ENCODE measurements at places on chromosomes 2 and 18.

- DNase-seq, result no peak
Observed at GRCh38 chr2:209324281-209324680, 99.6 kb upstream of the MAP2 start.

DNA sequence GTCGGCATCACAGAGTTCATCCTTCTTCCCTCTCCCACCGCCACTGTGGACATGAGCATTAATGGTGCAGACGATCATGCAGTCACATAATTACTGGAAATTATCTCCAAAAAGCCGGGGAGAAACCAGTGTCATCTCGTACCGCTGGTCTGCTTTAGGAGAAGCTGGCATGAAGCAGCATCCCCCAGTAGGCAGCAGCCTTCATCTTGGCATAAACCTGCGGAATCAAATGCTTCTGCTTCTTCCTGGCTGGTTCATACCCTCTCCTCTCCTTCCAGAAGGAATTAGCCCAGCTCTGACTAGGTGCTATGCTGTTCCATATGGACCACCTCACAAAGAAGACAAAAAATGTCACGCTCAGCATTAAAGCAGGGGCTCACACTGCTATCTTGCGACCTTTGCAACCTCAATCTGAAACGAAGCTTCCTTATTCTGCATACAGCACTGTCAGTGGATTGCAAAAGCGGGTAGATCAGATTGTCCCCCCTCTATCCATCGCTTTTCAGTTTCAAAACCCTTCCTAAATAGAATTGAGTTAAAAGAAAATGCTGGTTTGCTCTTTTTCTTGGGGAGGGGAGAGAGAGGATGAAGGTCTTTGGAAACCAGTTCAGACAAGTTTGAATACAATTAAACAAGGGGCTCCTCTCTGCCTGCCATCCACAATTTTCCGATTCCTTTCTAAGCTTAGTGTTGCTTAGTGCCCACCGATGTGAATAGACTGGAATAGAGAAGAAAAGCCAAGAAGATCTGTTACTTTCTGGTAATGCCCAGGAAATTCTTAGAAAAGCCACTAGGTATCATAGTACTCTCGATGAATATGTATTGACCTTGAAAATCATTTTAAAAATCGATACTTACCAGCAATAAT, 212.1 kb upstream of the ZNF521 start:
- DNase-seq, result no peak

DNA sequence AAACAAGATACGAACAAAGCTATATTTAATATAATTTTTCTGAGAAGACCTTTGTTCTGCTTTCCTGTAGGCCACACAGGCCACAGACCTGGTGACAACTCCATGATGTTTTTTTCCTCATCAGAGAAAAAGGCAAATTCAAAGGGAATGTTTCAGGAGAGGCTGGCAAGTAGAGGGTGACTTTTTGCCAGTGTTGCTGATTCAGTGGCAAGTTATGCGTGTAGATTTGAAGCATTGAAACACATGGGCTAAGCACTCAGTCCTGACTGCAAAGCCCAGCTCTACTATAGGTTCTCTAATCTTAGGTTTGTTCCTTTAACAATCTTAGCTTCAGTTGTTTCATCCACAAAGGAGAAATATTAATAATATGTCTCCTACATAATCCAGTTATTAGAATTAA, 499.8 kb downstream of the SUCLG1 start:
- DNase-seq, result no peak

DNA sequence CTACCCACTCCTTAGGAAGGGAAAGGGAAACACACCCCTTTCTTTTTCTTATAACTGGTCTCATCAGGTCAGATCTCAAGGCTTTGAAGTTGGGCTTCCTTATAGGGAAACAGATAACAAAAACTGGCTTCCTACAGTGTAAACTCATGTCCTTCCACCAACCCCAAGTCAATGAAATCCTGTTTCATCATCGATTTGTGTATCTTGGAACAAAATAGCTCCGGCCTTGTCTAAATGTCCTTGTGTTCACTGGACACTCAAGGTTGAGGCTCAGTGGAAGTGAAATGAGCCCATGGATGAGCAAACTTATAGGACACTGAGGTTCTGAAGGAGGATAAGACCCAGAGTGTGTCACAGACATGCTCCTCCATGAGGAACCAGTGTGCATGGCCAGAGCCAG, 156.1 kb upstream of the REV1 start:
- DNase-seq, result no peak

DNA sequence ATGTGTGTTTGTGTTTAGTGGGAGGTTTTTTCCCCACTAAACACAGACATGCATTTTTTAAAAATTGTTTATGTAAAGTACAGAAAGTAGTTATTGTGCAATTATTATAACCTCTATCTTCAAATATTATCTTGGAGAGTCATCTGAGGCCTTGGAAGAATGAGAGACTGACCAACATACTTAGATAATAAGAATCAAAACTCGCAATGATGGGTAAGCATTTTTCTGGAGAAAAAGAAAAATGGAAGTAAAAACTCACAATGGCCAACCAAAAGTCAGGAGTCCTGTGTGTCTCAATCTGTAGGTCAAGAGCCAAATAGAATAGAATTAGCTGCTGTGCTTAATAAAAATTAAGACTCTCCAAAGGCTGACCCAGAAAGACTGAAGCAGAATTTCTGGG, 43.0 kb downstream of the MEMO1 start:
- no peak for DNase-seq

DNA sequence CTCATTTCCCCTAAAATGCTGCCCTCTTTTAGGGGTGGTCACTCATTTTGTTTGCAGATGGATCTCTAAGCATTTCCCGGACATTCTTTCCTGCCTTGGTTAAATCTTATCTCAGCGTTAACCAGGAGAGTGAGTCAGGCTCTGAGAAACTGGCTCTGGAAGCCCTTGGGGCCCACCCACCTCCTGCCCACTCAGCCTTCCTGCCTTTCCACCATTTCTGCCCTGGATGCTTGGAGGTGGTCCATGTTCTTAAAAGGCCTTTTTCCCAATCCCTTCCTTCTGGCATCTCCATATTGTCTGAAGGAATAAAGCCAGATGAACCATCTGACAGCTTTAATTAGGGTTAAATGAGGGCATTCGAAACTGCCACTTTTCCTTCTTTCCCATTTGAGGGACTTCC, 9.5 kb downstream of the HK2 start:
- DNase-seq, result no peak

- no peak for DNase-seq
Observed at GRCh38 chr2:112641701-112642100, 4.0 kb upstream of the SLC20A1 start.

- no peak for DNase-seq
Observed at GRCh38 chr18:44758861-44759631, 78.4 kb downstream of the SETBP1 start.

- DNase-seq, result no peak
Observed at GRCh38 chr2:190646780-190647522, 1.9 kb upstream of the NAB1 start.

GRCh38 chr2:157296490-157296889, 29.1 kb downstream of the ERMN start:
- DNase-seq, result no peak

All from stimulated activated CD8-positive, alpha-beta memory T cell treated with anti-CD3 and anti-CD28 coated beads, Interleukin-15, amount 100 ng/mL, for 24 hours (primary cell).